ENCODE measurements at places on chromosomes 2 and 18.

DNA sequence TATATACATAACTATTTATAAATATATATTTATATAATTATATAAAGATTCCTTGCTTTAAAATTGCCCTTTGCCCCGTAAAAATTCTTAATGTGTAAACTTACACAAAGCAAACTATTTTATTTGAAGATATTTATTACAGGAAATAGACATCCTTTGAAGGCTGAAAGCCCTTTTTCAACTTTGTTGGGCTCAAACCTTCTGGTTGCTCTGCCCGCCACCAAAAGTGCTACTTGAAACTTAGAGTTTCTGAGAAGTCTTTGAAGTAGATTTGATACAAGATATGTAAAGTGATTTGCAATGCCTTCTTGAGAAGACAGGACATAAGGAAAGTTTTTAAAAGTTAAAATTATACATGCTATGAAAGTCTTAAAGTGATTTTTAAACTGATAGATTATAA, 36.6 kb upstream of the METAP1D start:
- H3K4me1 ChIP-seq: no peaks in the 10 kb centered on the region
- H3K27ac ChIP-seq: no peak overlapping the region
- H3K27me3 ChIP-seq: no peaks in the 10 kb centered on the region
- peaks cover 20% of the 10 kb centered on the region for H3K36me3 ChIP-seq
- no peak overlapping the region for H3K4me3 ChIP-seq

DNA sequence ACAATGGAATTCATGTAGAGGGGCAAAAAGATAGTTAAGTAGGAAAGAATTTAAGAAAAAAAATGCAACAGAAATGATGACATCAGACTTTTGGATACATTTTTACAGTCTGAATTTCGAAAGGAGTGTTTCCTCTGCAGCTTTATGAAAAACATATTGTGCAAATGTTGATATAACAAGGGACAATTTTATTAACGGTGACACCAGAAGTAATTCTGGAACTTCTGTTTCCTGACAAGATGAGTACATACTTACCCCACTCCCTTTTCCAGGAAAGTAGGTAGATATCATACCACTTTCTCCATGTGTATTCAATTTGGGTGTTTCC, 369.6 kb downstream of the FBXO15 start:
- H3K36me3 ChIP-seq: no peaks in the 10 kb centered on the region
- no peak overlapping the region for H3K4me3 ChIP-seq
- no peaks in the 10 kb centered on the region for H3K4me1 ChIP-seq
- H3K27ac ChIP-seq: no peak overlapping the region

DNA sequence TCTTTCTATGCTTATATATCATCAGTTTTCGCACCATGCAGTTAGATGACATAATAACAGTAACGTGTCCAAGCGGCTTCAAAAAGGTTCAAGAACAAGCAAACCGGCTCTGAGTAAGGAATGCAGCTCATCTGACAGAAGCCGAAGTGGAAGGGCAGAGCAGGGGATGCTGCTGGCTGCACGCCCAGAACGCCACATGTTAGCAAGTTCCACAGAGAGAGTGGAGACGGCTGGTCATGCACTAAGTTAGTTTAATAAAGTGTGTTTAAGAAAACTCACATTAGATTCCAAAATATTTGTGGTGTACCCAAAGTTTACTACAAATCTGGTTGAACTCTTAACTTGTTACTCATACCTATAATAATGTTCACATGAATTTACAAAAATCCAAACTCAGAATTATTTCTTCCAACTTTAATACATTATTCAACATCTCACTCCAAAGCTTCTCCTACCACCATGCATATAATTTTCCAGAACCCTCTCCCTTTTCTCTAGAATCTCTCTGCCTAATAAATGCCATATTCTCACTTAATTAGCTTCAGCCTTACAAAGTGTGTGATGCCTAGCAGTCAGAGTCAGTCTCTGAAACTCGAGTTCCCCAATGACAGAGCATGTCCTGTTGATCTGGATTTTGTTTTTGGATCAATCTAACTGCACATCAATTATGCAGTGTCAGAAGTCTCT, 170.0 kb downstream of the DNAH7 start:
- DNase-seq: no peak
- H3K27ac ChIP-seq: no peak overlapping the region
- no peak overlapping the region for H3K4me3 ChIP-seq
- H3K4me1 ChIP-seq: no peaks in the 10 kb centered on the region

DNA sequence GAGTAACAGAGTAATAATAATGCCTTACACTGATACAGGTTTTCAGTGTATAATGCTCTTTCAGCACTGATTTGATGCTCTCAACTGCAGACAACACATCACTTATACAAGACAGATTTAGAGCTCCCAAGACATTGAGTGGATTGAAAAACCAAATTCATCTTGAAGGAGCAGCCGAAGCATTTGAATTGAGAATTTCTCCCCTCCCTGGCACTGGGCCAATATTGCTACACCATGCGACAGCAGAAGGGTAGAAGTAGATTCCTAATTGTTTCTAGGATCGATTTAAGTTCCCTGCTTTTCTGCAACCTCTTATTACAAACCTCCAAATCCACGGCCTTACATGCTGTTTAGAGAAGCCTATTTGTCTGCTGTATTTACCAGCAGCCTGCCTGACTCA, 15.5 kb downstream of the CENPA start:
- no peaks in the 10 kb centered on the region for H3K36me3 ChIP-seq
- no peaks in the 10 kb centered on the region for H3K27me3 ChIP-seq
- H3K4me3 ChIP-seq: no peak overlapping the region
- H3K4me1 ChIP-seq: no peaks in the 10 kb centered on the region

DNA sequence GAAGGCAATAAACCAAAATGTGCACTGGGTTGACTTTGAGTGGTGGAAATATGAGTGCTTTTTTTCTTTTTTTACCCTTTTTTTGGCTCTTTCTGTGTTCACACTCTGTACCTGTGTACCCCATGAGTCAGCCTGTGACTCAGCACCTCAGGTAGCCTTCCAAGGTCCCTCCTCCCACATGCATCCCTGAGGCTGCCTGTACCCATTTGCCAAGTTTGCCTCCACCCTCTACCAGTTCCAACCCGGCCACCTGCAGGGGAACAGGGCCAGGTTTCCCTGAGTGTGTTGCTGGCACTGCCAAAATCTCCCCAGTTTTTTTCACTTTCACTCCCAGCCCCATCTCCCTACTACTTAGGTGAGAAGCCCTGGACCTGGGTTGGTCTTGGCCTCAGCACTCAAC, 14.0 kb downstream of the CXCR1 start:
- no peaks in the 10 kb centered on the region for H3K4me1 ChIP-seq
- H3K4me3 ChIP-seq: no peak overlapping the region
- H3K36me3 ChIP-seq: no peaks in the 10 kb centered on the region
- DNase-seq: no peak
- no peak overlapping the region for H3K27ac ChIP-seq
- H3K27me3 ChIP-seq: no peaks in the 10 kb centered on the region

DNA sequence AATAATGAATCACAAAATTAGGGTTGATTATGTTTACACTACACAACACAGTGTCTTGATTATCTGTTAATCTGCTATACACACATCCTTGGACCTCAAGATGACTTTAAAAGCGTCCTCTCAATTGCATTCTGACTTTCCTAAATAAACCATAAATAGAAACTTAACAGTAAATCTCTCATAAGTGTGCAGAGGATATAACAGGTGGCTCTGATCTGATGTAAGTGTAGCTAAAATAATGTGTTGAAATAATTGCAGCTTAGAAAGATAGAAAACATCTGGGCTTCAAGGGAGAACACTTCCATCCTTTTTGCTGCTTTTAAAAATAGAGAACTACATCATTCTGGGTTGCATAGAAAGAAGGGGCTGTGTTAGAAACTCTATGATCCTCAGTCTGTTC, 78.4 kb upstream of the EFEMP1 start:
- H3K36me3 ChIP-seq: no peaks in the 10 kb centered on the region
- H3K4me3 ChIP-seq: no peak overlapping the region
- H3K27ac ChIP-seq: no peak overlapping the region
- H3K4me1 ChIP-seq: no peaks in the 10 kb centered on the region
- no peaks in the 10 kb centered on the region for H3K27me3 ChIP-seq
- DNase-seq: no peak

DNA sequence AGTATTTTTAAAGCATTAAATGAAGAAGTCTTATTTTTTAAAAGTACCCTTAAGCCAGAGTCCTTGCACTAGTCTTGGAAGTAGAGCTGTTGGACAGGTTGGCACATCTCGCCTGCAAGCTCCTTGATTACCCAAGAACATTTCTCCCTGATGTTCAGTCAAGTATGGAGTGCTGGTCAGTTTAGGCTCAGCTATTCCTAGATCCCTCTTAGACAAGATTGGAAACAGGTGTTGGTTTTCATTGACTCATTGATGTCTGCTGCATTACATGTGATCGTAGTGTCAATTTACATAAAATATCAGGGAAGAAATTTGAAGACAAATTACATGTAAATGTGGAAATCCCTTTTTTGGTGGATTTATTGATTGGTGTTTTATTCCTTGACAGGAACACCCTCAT, 170.4 kb downstream of the ZNF407 start:
- no peaks in the 10 kb centered on the region for H3K4me1 ChIP-seq
- H3K36me3 ChIP-seq: no peaks in the 10 kb centered on the region
- DNase-seq: no peak

All from vagina (tissue), 2 donors.